Upper lobe of right lung (tissue), 1 donor: ENCODE measurements at places on chromosomes 6 and 20. TPM values are rescaled to one million over a fixed set of nuclear protein-coding genes. Genes with fewer than 3 reads are reported as not detected.
A peak's percentile ranks its signal among the peaks of the same experiment; 100 is the strongest.

- DNase-seq: no peak
These were observed 7.1 kb downstream of the IP6K3 start for GRCh38 chr6:33739571-33739970.

DNA sequence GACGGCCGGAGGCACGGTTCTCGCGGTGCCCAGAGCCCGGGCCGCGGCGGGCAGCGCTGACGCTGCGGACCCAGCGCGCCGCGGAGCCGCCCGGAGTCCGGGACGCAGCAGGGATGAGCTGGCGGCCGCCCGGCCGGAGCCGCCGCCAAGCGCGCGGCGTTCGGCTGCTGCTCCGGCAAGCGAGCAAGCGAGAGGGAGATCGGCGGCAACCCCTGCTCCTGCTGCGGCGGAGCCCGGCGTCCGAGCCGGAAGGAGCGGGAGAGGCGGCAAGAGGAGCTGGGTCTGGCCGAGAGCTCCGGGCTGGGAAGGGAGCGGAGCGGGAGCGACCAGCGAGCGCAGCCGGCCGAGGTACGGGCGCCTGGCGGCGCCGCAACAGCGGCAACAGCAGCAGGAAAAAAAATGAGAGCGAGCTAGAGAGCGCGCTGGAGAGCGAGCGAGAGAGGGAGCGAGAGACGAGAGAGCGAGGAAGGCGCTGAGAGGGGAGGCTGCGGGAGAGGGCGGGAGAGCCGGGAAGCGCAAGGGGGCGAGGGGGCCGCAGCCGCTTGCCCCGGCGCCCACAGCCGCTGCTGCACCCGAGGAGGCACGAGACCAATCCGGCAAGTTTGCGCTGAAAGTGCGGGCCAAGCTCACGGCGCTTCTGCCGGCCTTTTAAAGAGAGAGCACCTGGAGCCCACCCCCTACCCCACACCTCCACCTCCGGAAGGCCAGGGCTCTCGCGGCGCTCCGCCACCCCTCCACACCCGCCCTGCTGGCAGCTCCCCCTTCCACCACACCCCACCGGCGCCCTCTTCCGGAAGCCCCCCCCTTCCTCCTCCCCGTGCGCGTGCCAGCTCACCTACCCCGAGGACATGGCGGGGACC is 496 bp downstream of the GRM4 start:
- DNase-seq: peak; percentile 63

- DNase-seq: no peak
These were observed 127.8 kb downstream of the LRRC1 start for GRCh38 chr6:53922539-53922981.

GRCh38 chr20:32201977-32202363 is 5.6 kb downstream of the PLAGL2 start:
- peak; percentile 72 for DNase-seq

Gene C6orf58
- not detected for total RNA-seq
